Activated CD4-positive, alpha-beta T cell treated with anti-CD3 and anti-CD28 coated beads, Interleukin-2, amount 50 U/mL, for 16 hours (primary cell): ENCODE measurements at places on chromosomes 1 and 21.

DNA sequence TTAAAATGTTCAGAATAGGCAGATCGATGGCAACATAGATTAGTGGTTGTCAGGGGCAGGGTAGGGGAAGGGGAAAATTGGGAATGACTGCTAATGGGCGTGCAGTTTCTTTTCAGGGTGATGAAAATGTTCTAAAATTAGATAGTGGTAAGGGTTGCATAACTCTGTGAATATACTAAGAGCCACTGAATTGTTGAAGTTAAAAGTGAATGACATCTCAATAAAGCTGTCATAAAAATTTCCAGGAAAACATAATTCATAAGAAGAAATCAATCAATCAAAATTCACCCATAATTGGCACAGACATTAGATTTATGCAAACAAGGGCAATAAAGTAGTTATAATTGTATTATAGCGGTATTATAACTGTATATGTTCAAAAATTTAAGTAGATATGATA, 228.2 kb downstream of the PCP4 start:
- DNase-seq = no peak

GRCh38 chr1:107254306-107254705, 113.5 kb downstream of the NTNG1 start:
- DNase-seq = no peak

DNA sequence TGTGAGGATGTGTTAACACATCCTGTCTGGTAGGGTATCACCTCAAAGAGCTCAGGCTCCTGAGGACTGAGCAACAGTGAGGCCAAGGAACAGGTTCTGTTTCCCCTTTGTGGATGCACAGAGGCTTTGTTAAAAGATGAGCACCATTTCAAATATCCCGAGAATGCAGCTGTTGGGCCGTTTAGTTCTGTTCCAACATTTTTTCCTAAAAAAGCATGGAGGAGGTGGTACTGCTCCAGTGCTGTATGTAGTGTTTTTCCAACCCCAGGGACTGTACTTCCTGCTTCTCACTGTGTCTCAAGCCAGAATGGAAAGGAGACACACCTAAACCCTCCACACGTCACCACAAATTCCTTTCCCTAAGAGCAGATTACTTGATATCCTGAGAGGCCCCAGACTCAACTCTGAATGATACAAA, 53.8 kb upstream of the BCL10 start:
- DNase-seq = no peak

DNA sequence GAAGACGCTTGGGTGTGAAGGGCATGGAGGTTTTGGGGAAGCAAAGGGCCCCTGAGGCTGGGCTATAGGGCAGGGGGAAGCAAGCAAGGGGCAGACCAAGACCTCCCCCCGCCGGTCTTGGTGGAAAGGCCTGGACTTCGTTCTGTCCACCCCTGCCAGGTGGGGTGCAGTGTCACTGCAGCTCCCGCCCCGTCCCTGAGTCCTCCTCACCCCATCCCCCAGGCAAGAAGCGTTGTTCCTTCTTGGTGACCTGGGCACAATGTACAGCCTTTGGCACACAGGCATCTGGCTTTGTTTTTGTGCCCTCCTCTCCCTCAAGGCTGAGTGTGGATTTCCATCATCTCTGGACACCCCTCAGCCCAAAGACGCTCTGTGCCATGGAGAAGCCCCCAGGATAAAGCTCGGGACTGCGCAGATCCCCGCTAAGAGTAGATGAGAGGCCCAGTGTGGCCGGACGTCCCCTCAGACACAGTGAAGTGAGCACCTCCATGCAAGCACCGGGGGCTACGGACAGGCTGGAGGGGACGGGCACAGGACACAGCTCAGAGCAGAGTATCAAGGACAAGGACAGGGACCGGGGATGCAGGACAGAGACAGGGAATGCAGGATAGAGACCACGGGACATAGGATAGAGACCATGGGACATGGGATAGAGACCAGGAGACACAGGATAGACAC, 89.4 kb upstream of the ACTRT2 start:
- no peak for DNase-seq

DNA sequence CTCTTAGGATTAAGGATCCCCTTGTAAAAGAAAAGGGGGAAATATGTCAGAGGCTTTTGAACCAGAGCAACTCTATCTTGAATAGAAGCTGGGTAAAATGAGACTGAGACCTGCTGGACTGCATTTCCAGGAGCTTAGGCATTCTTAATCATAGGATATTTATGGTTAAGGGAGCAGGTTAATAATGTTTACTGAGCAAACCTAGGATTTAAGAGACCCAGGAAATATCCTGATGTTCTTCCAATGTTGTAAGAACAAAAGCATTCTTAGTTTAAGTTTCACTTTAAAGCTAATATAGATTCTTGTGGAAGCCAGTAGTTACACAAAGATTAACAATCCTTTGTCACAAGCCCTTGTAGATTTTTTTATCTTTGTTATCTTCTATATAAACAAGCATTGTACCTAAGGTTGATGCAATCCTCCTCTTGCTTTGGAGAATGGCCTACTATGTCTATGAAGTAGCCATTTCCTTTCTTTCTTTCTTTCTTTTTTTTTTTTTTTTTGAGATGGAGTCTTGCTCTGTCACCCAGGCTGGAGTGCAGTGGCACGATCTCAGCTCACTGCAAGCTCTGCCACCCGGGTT, 570.2 kb upstream of the BEND5 start:
- DNase-seq = no peak

DNA sequence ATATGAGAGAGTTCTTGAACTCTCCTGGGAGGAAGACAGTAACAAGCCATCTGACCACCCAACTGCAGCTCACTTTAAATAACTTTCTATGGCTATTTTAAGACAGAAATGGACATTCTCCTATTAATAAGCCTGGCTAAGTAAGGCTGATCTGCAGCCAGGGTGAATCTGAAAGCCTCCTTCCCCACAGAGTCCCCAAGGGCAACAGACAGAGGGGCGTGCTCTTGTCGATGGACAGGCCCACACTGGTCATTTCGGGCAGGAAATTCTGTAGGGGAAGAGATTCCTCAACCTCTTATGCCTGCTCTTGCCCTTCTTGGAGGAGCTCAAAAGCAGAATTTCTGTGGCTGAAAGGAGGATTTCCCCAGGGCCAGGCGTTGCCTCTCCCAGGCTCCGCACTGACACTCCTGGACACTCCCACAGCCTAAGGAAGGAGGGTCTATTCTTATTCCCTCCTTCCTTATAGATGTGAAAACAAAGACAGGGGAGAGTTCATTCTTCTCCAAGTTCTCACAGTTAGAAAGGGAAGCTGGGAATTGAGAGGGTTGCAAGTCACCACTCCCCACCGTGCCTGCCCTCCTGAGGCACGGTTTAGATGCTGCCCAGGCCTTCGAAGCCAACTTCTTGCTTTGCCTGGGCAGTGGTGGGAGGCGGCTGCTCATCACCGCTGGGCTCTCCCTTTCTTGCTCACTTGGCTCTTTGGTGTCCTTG, 17.9 kb upstream of the KANK4 start:
- DNase-seq = no peak

- no peak for DNase-seq
Measured at GRCh38 chr21:33643658-33644311, 1.5 kb downstream of the ITSN1 start.

DNA sequence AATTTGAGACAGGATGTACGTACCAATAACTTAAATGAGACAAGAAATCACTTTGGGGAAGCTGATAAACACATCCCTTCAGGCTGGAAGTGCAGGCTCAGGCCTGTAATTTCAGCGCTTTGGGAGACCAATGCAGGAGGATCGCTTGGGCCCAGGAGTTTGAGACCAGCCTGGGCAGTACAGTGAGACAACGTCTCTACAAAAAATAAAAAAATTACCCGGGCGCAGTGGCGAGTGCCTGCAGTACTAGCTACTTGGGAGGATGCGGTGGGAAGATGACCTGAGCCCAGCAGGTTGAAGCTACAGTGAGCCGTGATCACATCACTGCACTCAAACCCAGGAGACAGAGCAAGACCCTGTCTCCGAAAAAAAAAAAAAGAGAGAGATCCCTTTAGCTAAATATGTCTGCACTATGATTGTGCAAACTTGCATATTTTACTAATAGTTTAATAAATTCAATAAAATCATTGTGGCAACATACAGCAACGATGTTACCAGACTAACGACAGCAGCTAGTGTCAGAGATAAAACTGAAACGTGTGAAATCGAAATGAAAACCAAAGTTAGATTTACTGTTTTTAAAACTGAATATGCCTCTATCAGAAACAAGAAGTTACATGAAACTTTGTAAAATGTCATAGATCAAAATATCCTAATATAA, 54.7 kb downstream of the CD2 start:
- peak; percentile 66 for DNase-seq

DNA sequence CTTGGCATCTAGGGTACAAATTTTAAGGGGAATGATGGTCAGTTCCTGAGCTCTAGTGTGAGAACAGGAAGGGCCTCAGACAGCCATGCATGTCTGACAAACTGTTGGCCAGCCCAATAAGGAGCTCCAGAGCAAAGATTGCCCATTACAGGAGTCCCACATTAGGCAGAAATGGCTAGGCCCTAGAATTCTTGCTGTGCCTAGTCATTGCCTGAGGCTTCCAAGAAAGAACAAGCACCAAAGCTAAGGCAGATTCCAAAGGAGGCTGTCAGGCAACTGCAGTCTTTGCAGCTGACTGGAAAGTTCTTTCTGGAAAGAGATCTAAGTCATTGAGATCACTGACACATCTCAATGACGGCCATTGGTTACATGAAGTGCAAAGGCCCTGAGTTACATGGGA, 3.9 kb upstream of the STIL start:
- DNase-seq = no peak

DNA sequence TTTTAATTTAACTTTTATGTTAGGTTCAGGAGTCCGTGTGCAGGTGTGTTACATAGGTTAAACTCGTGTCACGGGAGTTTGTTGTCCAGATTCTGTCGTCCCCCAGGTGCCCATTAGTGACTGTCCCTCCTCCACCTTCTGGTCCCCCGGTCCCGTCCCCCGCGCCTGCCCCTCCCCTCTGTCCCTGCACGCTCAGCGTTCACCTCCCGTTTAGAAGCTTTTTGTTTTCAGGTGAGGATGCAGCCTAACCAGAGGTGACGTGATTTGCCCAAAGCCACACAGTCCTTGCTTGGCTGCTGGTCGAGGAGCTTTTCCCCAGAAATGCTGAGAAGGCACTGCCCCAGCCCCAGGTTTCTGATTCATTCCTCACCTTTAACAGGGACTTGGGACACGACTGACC, 844 bp downstream of the C1orf146 start:
- DNase-seq = no peak

DNA sequence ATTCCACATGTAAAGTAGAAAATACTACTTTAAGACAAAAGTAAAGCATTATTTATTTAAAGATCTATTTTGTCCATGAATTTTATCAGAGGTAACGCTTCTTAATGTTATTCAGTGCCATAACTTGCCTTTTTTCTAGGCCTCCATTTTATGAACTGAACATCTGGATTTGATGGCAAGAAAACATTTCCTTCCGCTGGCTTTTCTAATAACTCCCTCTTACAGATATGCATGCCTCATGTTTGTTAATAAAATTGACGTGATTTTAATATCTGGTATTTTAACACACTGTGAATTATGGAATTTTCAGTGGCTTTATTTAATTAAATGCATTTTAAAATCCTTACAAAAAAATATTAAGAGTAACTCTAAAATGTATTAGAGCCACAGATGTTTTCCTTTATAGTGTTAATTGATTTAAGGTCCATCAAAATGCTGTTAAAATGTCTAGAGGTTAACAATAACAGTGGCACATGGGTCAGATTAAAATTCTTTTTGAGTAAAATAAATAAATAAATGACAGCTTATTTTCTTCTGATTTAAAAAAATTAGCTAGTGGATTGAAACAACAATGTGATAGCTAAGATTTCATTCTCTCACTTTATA, 15.1 kb downstream of the PTPRC start:
- DNase-seq = no peak

DNA sequence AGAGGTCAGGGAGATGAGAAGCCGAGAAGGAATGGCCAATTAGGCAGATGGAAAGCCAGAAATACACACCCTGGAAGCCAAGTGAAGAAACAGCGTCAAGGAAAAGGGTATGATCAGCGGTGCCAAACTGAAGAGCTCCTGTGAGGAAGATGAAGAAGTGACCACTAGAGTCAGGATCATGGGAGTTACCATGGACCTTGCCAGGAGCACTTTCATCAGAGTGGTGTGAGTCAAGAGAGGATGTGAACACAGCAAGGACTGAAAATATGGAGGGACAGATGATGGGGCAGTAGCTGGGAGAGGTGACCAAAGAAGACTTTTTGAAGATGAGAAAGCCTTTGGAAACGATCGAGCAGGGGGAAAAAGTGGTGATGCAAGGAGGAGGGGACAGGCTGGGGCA, 50.4 kb downstream of the CD34 start:
- DNase-seq = no peak

DNA sequence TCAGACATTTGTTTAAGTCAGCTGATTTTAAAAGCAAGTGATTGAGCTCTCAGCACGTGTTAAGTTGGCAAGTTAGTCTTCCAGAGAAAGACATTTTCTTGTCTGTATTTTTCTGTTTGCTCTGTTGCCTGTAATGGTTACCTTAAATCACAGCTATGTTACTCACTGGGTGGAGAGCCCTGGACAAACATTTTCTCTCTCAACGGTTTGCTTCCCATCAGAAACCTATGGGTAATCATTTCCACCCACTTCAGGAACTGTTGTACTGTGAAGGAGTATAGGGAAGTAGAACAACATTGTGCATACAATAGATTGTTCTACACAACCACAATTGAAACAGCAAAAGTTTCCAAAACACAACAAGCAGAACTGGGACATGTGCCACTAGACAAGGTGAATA, 113.9 kb upstream of the DPT start:
- DNase-seq = no peak

- no peak for DNase-seq
Measured at GRCh38 chr1:79726911-79727310, 720.4 kb upstream of the ADGRL4 start.

DNA sequence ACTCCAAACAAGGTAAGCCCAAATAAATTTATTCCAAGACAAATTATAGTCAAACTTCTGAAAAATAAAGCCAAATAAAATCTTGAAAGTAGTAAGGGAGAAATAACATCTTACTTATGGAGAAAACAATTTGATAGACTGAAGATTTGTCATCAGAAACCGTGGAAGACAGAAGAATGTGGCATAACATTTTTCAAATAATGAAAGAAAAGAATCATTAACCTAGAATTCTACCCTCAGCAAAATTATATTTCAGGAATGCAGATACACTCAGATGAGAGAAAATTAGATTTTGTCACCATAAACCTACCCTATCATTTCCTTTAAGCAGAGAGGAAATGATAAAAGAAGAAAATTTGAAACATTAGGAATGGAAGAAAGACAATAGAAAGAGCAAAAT, 27.3 kb upstream of the PADI1 start:
- no peak for DNase-seq

- DNase-seq = no peak
Measured at GRCh38 chr1:41859686-41860085, 59.0 kb downstream of the HIVEP3 start.

GRCh38 chr1:204828352-204828850, 42.3 kb upstream of the NFASC start:
- DNase-seq = peak; percentile 28

GRCh38 chr1:84665703-84666317, 24.5 kb downstream of the SSX2IP start:
- no peak for DNase-seq

GRCh38 chr1:12525311-12526181, 92.5 kb downstream of the DHRS3 start:
- no peak for DNase-seq

GRCh38 chr1:1435911-1436629, 580 bp downstream of the VWA1 start:
- DNase-seq = no peak

GRCh38 chr1:150076066-150076465, 8.5 kb downstream of the VPS45 start:
- peak; percentile 40 for DNase-seq

GRCh38 chr1:62299426-62300200, 19.6 kb downstream of the KANK4 start:
- no peak for DNase-seq
